ENCODE measurements at places on chromosomes 5 and 9.

- DNase-seq = no peak
These were observed 35.8 kb upstream of the MEGF10 start for GRCh38 chr5:127254729-127255284.

DNA sequence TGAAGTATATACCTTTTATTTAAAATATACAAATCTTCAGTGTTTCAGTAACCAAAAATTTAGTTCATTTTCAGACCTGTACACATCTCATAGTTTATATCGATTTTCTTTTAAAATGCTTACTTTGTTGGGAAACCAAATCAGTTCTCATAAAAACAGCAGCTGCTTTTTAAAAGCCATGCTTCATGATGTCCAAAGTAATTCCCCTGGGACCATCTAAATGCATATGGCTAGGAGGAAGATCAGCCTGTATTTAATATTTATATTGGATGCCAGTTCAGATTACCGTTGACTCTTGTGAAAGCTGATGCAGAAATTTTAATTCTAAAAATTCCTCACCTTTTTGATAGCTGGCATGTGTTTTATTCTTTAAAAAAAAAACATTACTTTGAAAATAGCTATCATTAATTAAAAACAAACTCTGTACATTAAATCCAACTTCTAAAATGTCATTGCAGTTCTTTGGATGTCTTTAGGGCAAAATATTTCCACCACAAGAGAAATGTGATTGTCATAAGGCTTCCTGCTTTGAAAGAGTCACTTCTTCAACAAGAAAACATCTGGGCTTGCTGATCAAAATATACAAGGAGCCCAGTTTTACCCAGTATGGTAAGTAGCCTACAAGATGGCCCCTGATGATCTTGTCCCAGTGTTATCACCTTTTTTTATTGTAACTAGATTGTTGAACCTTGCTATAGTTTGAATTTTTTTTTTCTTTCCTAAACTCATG lies 1242.9 kb upstream of the CDH6 start:
- DNase-seq = no peak

GRCh38 chr5:119792161-119792799 lies 162.9 kb downstream of the FAM170A start:
- DNase-seq = no peak

GRCh38 chr9:133237035-133237731 lies 28.1 kb upstream of the OBP2B start:
- DNase-seq = no peak

GRCh38 chr5:96565582-96566265 lies 96.5 kb upstream of the CAST start:
- peak; percentile 14 for DNase-seq

DNA sequence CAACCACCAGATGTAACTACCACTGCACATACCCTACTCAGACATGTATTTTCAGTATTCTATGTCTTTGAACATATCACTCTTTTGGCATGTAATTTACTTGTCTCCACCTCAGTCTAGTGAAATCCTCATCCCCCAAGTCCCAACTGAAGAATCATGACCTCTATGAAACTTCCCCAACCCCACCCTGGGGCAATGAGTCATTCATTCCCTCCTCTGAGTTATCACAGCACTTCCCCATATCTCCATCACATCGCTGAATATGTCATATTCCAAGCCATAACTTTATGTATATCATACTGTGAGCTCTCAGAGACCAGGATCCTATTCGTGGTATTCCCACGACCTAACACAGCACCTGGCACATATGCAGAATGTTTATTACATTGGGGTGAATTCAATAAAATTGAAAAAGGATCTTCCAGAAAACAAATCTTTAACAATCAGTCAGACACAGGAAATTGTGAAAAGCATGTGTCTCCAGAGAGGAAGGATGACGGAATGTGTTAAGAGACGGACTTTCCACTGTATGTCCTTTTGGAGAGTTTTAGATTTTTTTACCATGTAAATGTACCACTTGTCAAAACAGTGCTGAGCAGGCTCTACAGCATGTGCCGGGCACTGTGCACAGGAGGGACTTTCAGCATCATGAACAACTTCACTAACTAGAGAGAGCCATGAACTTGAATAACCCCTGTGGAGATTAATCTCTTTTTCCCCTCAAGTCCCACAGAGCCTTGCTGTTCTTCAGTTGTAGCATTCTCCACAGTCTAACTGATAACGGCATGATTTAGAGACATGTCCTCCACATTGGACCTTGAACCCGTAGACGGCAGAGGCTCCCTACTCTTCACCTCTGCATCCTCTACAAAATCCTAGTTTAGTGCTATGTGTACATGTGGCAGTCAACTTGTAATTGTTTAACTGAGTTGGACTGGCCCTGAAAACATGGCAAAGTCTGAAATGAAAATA lies 213.5 kb downstream of the GLIS3 start:
- no peak for DNase-seq

DNA sequence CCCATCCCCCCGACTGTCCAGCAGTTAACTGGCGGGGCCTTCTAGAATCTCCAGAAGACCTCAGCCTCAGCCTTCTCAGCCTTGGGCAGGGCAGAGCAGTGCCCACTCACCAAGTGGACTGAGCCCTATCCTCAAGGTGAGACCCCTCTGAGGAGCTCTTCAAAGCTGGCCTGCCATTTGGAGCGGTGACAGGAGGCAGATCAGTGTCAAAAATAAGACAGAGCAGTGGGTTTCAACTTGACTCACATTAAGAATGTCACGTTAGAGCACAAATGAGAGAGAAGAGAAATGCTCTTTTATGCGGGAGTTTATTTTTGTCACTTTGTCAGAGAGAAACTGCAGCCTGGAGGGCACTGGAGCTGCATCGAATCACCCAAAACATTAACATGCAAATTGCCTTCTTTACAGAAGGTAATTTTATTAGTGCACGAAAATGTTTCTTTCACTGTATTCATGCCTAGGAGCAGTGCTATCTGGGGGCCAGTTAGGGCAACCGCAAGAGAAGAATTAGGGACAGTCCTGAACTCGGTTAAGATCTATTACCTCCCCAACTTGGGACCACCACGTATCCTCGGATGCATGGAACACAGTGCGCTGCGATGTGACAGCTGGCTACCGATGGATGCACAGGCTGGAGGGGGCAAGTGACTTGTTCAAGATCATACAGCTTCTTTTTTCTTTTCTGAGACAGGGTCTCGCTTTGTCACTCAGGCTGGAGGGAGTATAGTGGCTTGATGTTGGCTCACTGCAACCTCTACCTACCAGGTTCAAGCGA lies 188.5 kb downstream of the DAB2IP start:
- no peak for DNase-seq

DNA sequence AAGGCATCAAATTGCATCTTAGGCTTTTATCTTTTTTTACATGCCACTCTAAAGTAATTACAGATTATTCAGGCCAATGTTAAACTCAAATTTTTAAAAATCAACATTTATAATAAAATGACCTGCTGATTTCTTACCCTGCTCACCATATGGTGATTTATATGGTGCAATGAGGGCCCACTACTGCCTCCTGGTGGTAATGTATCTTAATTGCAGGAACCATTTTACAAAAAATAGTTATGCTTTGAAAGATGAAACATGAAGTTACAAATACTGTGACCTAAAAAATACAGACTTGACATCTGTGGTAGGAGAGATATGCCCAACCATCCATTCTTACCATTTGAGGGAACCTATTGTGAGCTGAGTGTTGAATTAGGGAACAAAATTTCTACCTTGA lies 292.6 kb upstream of the TAS2R1 start:
- no peak for DNase-seq

DNA sequence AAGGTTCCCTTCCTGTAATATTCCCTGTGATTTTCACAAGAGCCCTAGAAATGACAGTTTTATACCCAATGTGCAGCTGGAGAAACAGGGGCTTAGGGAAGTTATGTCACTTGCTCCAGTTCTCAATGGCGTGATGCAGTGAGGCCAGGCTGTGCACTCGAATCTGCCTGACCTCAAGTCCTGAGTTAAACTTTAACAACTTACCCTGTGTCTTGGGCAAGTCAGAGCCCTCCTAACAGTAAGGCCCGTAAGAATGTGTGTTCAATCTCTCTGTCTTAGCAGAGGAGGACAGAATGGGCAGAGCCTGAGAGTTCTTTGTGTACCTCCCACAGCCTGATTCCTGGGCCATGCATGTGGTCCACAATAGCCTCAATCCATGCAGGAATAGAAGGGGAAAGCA lies 181.1 kb downstream of the TRIM32 start:
- no peak for DNase-seq

GRCh38 chr5:66710557-66711088 lies 114.4 kb downstream of the MAST4 start:
- DNase-seq = no peak

GRCh38 chr5:107672211-107673038 lies 1.7 kb upstream of the EFNA5 start:
- DNase-seq = no peak

DNA sequence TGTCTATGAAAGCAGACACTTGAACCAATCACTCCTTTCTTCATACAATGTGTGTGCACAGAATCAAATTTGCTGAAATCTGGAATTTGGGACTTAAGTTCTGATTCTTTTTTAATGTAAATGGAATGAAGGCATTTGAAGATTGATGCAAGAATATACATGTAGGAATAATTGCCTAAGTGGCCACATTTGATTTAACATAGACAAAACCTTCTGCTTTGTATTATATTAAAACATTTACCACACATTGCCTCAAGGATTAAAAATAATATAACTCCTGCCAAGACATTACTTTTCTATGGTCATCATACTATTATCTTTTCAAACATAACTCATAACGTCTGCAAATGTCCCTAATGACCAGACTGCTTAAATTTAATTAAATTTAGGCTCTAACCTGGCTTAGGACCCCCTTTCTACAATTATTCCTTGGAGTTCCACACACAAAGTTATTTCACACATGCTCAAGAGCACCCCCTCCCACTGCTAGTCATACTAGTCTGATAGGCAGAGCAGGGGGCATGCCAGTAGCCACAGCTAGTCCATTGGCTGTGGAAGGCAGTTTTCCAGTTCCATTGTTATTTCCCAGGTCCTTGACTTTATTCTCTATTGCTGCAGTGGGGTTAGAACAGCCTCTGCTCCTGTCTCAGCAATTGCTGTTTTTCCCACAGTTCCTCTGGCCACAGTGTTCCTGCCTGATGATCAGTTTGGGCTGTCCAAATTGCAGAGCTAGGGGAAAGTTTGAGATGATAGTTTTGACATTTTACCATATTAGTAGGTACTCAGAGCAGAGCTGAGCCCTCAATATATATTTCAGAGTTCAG lies 360.6 kb upstream of the GRAMD2B start:
- DNase-seq = no peak

DNA sequence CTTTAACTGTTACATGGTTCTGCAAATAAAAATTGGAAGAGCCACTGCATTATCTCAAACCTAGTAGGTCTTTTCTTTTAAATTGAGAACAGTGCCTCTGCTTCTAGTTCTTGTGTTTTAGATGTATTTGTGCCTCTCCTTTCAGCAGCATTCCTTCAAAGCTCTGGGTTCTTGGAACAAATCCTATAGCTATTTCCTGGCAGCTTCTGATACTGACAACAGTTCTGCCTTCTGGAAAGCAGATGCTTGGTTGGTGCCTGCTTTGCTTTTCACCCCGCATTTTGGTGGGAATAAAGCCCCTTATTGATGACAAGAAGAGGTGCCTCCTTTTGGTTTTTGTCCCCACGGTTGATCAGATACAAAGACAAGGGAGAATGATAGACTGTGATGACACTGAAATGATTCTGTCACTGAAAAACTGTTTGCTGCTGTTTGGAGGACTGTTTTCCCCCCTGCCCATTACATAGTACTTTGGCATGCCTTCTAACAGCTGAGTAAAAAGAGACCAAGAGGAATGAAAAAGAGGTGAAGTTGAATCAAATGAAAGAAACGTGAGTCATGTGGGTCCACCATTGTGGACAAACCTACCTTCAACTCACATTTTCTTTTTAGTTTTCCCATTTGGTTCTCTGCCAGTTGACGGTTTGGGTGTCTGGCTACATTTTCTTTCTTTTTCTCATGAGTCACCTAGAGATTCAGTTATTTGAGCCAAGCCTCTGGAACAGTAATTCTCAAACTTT lies 5.6 kb downstream of the PTCD2 start:
- DNase-seq = no peak

- DNase-seq = no peak
These were observed 266.5 kb upstream of the VLDLR start for GRCh38 chr9:2354856-2355696.

DNA sequence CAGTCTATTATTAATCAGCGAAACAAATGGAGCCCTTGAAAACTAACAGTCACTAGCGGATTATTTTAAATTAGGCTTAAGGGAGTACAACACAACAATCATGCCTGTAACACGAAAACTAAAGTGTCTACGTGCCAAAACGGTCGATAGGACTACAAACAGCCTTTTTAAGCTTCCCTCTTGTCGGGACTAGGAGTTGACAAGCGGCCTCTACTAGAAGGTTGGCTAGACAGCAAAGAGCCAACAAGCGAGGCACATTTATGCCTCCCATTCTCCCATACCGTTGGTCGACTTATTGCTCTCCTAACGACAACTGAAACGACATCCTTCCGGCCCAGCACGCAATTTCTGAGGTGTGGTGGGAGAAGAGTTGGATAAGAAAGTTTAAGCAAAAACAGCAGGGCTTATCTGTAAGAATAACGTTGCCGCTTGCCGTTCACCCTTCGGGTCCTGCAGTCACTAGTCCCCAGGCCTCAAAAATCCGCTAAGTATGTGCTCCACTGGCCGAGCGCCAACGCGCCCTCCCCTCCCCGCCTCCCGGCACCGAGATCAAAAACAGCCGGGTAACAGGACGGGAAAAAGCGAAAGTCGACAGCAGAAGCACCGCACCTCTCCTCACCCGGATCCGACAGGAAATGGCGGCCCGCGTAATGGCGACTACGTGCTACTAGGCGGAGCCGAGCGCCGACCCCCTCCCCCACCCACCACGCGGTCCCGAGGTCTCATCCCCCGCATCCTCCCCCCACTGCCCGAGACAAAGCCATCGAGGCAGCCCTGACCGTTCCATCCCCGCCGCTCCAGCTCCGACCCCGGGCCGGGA lies 813 bp downstream of the HNRNPK start:
- DNase-seq = peak; percentile 90

GRCh38 chr5:135452321-135453030 lies at the start of gene TIFAB:
Gene TIFAB, minus strand, starts transcription at chr5:135452351. Its CDS starts 2,412 bp downstream, at chr5:135449939.
- DNase-seq = no peak

DNA sequence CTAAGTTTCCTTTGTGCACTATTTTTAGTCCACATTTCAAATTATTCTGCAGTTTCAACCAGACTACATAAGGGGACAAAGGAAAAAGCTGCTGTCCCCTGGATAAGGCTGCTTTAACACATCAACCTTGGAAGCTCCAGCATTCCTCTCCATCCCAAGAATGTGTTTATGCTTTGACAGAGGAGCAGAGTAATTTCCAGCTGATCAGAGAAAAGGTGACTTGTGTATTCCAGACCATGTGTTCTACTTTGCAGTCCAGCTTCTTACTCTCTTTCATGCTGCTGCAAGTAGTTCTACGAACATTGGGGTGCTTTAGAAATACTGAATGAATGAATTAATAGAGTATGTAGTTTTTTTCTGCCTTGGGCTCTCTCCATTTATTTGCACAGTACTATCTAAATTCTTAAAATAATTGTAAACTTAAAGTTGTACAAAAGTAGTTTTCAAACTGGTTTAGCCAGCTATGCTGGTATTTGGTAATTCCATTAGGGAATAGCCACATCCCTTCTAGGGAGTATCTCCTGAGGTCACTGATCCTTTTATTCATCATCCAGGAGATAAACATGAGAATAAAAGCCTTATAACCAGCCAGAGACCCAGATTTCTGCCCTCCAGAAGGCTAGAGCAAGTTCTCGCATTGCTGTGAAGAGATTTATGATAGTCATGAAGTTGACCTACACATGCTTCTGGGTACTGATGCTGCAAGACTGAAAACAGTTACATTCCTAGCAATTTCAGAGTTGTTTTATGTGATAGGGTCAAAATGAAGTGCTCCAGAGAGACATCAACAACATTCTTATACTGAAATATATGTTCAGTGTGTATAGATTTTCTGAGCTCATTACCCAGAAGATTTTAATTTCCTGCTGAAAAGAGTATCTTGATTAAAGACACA lies 215.2 kb downstream of the COMMD10 start:
- no peak for DNase-seq
